ENCODE measurements at places on chromosomes 3 and 15.

DNA sequence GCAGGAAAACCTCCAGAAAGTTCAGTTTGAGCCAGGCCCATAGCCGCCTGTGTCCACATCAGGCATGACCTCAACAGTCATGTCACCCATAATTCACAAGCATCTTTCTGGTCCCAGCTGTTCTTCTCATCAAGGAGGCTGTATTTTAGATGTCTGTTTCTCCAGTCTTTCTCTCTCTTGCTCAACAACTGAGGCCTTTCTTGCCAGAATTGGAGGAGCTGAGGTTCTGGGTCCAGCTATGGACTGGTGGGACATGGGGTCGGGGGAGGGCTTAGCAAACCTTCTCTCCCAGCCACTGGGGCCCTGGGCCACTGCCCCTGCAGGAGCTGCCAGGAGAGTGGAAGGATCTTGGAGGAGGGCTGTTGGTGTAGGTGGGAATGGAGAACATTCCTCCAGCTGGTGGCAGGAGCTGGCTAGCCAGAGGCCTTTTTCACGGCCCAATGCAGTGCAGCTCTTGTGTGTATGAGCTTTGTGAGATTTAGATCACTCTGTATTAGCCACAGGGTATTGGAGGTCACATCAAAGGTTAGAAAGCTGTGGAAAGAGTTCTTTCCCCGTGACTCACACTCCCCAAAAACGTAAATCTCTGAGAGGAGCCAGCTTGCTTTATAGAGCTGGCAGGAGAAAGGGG lies 23.5 kb downstream of the MAGEF1 start:
- H3K36me3 ChIP-seq, result peaks cover 4% of the 10 kb centered on the region
- H3K4me3 ChIP-seq, result no peak overlapping the region
- DNase-seq, result no peak
- no peaks in the 10 kb centered on the region for H3K4me1 ChIP-seq
- peaks cover 83% of the 10 kb centered on the region for H3K27me3 ChIP-seq
- no peak overlapping the region for H3K27ac ChIP-seq

GRCh38 chr15:74960995-74961588 lies 4.5 kb upstream of the RPP25 start:
- no peak overlapping the region for H3K4me3 ChIP-seq
- no peak for DNase-seq
- peaks cover 24% of the 10 kb centered on the region for H3K4me1 ChIP-seq
- peaks cover 58% of the 10 kb centered on the region for H3K27me3 ChIP-seq
- H3K36me3 ChIP-seq, result peaks cover 24% of the 10 kb centered on the region

- DNase-seq, result no peak
- H3K4me3 ChIP-seq, result no peak overlapping the region
- no peaks in the 10 kb centered on the region for H3K4me1 ChIP-seq
- no peak overlapping the region for H3K27ac ChIP-seq
These were observed 466 bp downstream of the IQSEC1 start for GRCh38 chr3:13072600-13073325.

- no peaks in the 10 kb centered on the region for H3K36me3 ChIP-seq
- H3K4me1 ChIP-seq, result no peaks in the 10 kb centered on the region
- H3K27ac ChIP-seq, result no peak overlapping the region
- H3K4me3 ChIP-seq, result no peak overlapping the region
- no peaks in the 10 kb centered on the region for H3K27me3 ChIP-seq
These were observed 119.0 kb upstream of the RASGRP1 start for GRCh38 chr15:38683382-38684242.

DNA sequence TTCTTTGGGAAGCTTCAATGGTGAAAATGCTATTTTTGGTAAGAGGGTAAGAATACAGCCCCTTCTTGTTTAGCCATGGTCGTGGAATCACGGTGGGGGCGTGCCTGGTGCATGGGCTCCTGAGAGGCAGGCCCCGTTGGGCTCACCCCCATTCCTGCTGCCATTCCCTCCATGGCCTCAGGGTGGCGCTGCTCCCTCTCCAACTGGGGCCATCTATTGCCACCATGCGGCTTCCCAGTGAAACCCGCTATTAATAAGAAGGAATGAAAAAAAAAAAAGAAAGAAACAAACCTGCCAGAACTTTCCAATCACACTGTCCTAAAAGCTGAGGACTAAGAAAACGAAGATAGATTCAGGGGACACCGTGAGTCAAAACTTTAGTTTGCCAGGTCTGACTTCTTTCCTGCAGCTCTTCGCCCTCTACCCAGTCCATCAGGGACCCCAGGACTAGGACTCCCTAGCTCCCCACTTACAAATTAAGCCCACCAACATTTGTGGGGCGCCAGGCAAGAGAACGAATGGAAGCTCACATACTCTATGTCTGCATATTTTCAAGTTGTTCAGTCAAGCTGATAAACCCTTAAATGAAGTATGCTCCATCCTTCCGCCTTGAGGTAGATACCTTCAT lies 30.6 kb upstream of the ABHD2 start:
- peaks cover 47% of the 10 kb centered on the region for H3K4me1 ChIP-seq
- peak; percentile 95 for DNase-seq
- H3K27ac ChIP-seq, result peak overlapping the region; percentile 30
